ENCODE measurements at places on chromosomes 4 and X.
A peak's percentile ranks its signal among the peaks of the same experiment; 100 is the strongest.

- DNase-seq = no peak
These were observed 73.7 kb upstream of the ANK2 start for GRCh38 chr4:112975567-112976355.

GRCh38 chr4:116926631-116927295, 158.6 kb downstream of the TRAM1L1 start:
- peak; percentile 12 for DNase-seq

- DNase-seq = no peak
These were observed 1.4 kb downstream of the RPS6KA3 start for GRCh38 chrX:20265221-20265725.

- DNase-seq = no peak
These were observed 29.2 kb downstream of the HTT-AS start for GRCh38 chr4:3044870-3045819.

GRCh38 chr4:114383721-114384120, 214.9 kb upstream of the UGT8 start:
- DNase-seq = no peak

DNA sequence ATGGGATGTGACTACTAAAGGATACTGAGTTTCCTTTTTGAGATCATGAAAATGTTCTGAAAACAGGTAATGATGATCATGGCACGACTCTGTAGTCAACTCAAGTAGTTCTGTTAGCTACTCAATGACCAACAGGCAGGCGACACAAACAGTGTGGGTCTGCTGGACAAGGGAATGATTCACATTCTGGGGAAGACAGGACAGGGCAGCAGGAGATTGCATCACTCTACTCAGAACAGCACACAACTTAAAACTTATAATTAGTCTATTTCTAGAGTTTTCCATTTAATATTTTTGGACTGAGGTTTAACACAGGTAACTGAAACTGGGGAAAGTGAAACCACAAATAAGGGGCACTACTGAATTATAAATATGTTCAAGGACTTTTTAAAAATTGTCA, 365.2 kb downstream of the PRDM5 start:
- DNase-seq = no peak

DNA sequence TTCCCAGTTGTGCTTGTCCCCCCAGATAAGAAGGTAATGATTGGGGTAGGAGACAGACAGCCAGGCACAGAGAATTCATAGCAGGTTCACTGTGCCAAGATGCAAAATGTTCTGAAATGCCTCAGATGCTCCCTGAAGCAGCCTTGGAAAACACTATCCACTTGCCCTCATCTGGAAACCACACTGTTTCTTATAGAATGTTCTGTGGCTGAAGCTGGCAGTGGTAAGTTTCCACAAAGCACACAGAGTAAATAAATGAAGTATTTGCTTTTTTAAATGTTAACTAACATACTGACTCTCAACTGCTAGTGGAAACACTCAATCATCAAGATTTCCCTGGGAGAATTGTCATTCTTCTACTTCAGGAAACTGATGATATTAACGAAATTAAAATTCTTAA, 311.4 kb downstream of the PRDM5 start:
- no peak for DNase-seq
